ENCODE measurements at places on chromosomes 5 and 9.

- no peak for DNase-seq
These were observed 128.9 kb upstream of the SPEF2 start for GRCh38 chr5:35488791-35489190.

- no peak for DNase-seq
These were observed 36.4 kb downstream of the PIK3R1 start for GRCh38 chr5:68251804-68252522.

- DNase-seq: no peak
These were observed 46.5 kb downstream of the SVEP1 start for GRCh38 chr9:110532908-110533665.

DNA sequence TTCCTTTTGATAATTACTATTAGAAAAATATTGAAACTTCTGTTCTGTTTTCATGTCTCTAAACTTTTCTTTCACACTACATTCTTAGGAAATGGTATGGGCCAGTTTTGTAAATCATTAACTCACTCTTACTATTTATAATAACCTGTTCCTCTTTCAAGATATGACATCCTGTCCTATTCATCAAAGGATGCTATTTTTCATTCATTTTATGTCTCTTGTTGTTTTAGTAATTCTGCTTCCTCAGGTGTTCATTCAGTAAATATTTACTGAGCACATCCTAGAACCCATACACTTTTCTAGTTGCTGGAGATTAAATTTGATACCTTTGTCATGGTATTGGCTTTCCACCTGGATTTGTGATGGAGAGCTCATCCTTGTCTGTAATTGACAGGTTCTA is 58.0 kb downstream of the GDA start:
- DNase-seq: no peak
